ENCODE measurements at places on chromosomes 3 and 15.

GRCh38 chr3:64659617-64659978 is 28.2 kb downstream of the ADAMTS9 start:
- DNase-seq: no peak

- DNase-seq: no peak
Measured at GRCh38 chr15:41982133-41982930, 10.0 kb upstream of the EHD4 start.

DNA sequence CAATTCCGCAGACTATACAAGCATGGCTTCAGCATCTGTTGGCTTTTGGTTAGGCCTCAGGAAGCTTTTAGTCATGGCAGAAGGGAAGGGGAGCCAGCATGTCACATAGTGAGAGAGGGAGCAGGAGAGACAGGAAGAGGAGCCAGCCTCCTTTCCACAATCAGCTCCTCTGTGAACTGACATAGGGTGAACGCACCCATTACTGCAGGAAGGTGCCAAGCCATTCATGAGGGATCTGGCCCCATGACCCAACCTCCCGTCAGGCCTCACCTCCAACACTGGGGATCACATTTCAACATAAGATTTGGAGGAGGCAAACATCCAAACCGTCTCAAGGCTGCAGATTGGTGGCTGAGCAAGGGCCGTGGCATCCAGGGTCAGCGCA is 106.3 kb downstream of the LRRK1 start:
- DNase-seq: no peak

GRCh38 chr15:80581976-80582375 is 113.1 kb upstream of the ABHD17C start:
- no peak for DNase-seq

GRCh38 chr15:39793923-39794322 is 11.3 kb upstream of the FSIP1 start:
- no peak for DNase-seq

GRCh38 chr3:3559786-3560185 is 239.4 kb upstream of the LRRN1 start:
- DNase-seq: no peak

GRCh38 chr15:98727115-98728040 is 79.0 kb downstream of the IGF1R start:
- DNase-seq: no peak

DNA sequence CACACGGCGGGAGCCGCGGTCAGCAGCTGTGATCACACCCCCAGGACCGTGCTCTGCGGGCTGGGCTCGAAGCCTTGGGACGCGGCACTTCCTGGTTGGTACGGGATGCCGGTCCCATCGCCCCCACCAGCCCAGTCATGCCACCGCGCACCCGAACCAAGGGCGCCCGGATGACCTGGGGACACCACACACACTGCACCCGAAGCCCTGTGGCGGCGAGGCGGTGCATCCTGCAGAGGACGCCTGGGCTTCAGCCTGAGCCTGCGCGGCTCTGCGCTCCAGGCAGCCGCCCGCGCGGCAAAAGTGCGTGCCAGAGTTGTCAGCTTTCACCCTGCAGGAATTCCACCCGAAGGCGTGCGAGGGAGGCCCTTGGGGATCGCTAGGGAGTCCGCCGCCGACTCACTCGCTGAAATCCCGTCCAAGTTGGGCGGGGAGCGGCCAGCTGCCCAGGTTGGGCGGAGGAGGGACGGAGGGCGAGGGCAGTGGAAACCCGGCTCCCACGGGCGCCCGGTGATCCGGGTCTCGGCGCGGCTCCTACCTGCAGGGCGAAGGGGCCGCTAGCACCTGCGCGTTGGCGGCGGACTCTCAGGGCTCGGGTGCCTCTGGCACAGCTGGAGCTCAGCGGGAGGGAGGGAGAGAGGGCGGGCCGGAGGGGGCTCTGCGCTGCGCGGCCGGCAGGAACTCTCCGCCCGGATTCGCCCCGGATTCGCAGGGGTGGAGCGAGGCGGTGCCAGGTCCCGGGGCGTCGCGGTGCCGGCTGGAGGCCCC is at the start of gene PLD1:
TSS of gene PLD1 (minus strand) at position 623 of the 768 bp plus-strand sequence. CDS start 72,432 bp downstream, outside the sequence.
- peak; percentile 62 for DNase-seq

GRCh38 chr15:45276831-45277230 is 24.8 kb downstream of the SLC28A2 start:
- peak; percentile 30 for DNase-seq

DNA sequence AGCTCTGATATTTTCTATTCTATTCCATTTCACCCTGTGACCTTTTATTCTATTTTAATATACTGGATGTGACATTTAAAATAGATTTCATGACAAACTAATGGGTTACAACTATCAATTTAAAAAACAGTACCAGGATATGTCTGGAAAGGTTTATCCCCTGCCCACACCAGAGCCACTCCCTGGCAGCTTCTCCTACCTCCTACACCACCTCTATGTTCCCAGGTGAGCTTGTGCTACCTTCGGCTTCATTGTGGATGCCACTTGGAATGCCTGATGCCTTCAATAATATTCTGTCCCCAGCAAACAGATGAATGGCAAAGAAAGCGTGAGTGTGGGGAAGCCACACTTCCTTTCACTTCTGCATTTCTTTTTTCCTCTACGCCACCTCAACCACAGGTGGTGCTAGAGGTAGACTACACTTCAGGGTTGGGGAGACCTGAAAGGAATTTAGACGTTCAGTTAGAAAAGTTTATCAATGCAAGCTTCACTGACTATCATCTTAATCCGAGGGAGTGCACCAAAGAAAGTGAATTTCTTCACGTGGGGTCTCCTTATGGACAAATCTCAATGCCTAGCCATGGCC is 213.0 kb downstream of the SSR3 start:
- DNase-seq: peak; percentile 10

- DNase-seq: peak; percentile 54
Measured at GRCh38 chr3:37855363-37855970, 6.2 kb upstream of the CTDSPL start.

DNA sequence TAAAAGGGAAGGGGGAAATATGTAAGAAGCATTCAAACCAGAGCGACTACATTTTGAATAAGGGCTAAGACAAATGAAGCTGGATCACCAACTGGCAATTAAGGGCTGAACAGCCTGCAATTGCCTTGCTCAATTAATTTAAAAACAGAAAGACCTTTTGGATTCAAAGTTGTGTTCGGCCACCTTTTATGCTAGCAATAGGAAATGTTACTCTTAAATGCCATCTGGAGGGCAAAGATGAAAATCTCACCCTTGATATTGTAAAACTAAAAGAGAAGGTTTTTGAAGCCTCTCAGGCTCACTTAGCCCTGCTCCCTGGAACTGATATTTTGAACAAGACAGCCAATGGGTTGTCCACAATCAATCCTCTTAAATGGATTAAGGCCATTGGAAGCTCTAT is 44.2 kb downstream of the ACAD9 start:
- no peak for DNase-seq

- DNase-seq: peak; percentile 42
Measured at GRCh38 chr3:183253528-183254486, 754 bp downstream of the B3GNT5 start.

GRCh38 chr15:43702701-43703424 is 9.2 kb downstream of the CKMT1A start:
- DNase-seq: no peak

GRCh38 chr3:157393113-157393512 is 43.5 kb upstream of the PTX3 start:
- DNase-seq: no peak

DNA sequence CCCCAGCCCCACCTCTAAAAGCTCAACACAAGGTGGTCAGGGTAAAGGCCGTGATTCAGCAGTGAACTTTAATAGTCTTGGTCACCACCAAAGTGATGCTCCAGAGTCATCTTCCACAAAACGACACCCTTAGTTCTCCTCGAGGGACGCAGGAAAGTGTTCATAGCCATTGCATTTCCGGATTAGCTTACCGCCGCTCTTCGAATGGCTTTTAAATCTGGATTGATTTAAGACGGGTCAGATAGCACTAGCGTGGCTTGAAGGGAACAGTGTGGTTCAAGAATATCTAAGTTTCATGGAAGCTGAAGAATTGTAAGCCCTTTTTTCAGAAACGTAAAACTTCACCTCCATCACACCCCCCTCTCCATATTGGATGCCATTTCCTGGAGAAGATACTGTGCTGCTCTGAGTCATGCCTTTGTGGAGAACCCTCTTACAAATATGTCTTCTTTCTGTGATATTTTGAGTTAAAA is 829 bp downstream of the RNF7 start:
- DNase-seq: peak; percentile 46

- DNase-seq: no peak
Measured at GRCh38 chr3:40996382-40996781, 202.9 kb upstream of the CTNNB1 start.

- no peak for DNase-seq
Measured at GRCh38 chr3:133750259-133750656, 4.1 kb downstream of the TF start.

- DNase-seq: no peak
Measured at GRCh38 chr3:141384157-141384556, 15.9 kb downstream of the ZBTB38 start.

- DNase-seq: peak; percentile 89
Measured at GRCh38 chr3:66397745-66398144, 103.1 kb downstream of the LRIG1 start.

GRCh38 chr15:22806664-22807063 is 20.2 kb downstream of the NIPA1 start:
- DNase-seq: no peak

- no peak for DNase-seq
Measured at GRCh38 chr15:60554494-60554893, 75.6 kb upstream of the ICE2 start.

- no peak for DNase-seq
Measured at GRCh38 chr15:33912326-33912725, 56.0 kb upstream of the CHRM5 start.

DNA sequence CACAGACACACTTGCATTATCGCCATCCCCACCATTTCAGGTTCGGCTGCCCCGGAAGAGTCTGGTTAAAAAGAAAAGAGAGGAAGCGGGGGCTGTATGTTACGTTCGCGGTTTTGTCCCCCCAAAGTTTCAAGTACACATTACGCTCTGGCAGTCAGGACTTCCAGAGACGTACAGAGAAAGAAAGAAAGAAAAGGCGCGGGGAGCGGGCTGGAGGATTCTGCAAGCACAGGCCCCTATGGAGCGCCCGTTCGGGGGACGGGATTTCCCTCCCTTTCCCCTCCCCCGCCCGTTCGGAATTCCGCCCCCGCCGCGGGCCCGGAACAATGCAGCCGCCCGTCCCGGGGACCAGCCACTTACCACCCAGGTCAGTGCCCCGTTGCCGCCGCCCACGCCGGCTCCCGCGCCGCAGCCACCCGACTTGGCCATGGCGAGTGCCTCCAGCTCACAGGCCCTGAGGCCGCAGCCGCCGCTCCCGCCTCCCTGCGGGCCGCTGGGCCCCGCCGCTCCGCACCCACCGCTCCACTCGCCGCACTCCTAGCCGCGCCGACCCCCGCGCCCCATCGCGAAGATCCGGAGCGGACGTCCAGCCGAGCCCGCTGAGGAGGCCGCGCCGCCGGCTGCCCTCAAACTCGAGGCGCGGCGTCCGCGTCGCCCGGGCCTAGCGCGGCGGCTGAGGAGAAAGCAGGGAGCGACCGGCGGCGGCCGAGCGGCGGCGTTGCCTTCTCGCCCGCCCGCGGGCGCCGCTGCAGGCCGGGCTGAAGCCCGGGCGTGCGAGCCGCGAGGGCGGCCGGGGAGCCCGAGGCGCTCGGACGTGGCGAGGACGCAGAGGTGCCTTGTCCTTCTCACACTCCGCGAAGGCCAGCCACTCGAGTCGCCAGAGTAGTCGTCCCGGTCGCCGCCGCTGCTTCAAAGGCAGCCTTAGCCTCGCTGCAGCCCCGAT is 567 bp downstream of the TOP2B start:
- DNase-seq: peak; percentile 39

GRCh38 chr3:107545680-107546120 is 22.9 kb downstream of the BBX start:
- no peak for DNase-seq

DNA sequence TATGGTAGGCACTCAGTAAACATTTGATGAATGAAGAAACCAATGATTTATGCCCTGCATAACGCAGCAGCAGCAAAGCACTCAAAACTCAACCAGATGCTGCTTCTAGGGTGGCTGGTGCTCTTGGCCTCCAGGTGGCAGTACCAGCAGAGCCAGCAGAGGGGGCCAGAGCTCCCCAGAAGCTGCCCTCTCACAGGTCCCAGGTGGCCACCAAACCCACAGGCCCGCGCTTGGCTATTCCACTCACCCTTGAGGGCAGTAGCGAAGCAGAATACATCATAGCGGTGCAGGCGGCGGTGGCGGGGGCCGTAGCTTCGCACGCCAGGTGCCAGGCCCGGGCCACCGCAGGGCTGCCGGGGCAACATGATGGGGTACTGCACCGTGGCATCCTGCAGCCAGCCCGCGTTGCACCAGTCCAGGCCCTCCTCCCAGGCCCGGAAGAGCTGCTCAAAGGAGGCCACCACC is 16.6 kb downstream of the HAPLN3 start:
- DNase-seq: peak; percentile 16

DNA sequence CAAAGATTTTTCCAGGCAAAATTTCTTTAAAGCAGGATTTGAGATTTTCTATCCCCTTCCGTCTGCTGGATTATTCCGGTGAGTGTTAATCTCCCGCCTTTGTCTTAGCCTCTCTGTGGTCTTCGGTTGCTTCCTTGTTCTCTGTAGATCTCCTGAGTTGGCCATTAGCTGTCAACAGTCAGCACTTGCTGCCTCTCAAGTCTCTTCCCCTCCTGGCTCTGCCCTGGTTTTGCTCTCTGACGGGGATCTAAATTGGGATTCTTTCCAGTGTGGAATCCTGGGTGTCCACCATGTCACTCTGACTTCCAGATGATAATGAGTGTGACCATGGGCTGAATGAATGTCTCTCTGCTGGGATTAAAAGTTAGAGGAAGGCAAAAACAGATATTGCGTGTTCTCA is 121.5 kb downstream of the IGF1R start:
- no peak for DNase-seq

- no peak for DNase-seq
Measured at GRCh38 chr3:143430568-143430967, 311.0 kb downstream of the CHST2 start.

DNA sequence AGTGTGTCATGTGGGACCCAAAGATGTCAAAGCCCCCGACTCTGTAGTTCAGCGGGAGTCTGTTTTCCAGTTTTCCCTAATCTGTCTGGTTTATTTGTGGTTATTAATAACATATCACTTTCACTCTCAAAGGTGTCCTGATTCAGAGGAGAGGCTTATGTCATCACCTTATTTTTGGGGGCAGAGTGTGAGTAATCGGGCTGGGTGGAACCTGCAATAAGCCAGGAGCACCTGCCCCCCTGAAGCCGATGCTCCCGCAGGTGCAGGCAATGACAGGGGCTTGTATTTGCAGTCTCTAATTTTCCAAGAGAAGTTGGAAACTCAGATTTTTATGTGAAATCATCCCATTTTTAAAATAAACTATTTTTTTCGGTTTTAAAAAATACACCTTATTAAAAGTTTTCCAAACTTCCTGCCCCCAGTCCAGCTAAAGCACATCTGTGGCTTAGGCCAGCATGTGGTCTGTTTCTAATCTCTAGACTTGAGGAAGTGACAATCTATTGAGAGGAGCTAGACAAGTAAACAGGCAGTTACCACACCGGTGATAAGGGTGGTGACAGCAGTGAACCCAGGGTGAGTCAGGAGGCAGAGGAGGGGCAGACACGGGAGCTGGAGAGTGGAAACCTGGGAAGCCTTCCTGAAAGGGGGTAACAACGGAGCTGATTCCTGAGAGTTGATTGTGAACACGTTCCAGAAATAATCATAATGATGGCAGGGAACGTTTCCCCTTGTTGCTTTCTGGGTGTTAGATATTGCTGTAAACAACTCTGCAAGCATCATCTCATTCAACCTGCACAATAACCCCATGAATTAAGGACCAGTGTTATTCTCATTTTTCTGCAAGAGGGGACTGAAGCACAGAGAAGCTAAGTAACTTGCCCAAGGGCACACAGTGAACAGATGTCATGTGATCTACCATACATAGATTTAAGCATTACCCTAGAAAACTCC is 37.2 kb downstream of the BHLHE40 start:
- peak; percentile 91 for DNase-seq

- no peak for DNase-seq
Measured at GRCh38 chr15:38215707-38216106, 36.9 kb upstream of the SPRED1 start.

Measured in MV-4-11 (cell line).